Endothelial cell of umbilical vein (primary cell): ENCODE measurements at places on chromosomes 5 and 9. TPM values are rescaled to one million over a fixed set of nuclear protein-coding genes. Genes with fewer than 3 reads are reported as not detected.

- no peaks in the 10 kb centered on the region for H3K36me3 ChIP-seq
- H3K4me1 ChIP-seq: peaks cover 5% of the 10 kb centered on the region
- no peak overlapping the region for H3K4me3 ChIP-seq
- H3K27ac ChIP-seq: no peak overlapping the region
- no peaks in the 10 kb centered on the region for H3K27me3 ChIP-seq
These were observed 110.4 kb upstream of the LIFR start for GRCh38 chr5:38666668-38667498.

IQGAP2 gene
- 4.7 and 5.7 TPM in 2 replicates for total RNA-seq

- no peaks in the 10 kb centered on the region for H3K36me3 ChIP-seq
- no peak for DNase-seq
- H3K27ac ChIP-seq: no peak overlapping the region
- no peak overlapping the region for H3K4me3 ChIP-seq
These were observed 71.4 kb downstream of the SERINC5 start for GRCh38 chr5:80184235-80185023.

ABCA1 gene
- 6.6 and 9.8 TPM in 2 replicates for total RNA-seq

C7 gene
- 0.29 TPM in 1 of 2 replicates, not detected in the other for total RNA-seq

GAS1 gene
- total RNA-seq: 0.15 and 0.18 TPM in 2 replicates

- H3K4me1 ChIP-seq: peaks cover 50% of the 10 kb centered on the region
- DNase-seq: peak; percentile 25
- no peaks in the 10 kb centered on the region for H3K36me3 ChIP-seq
These were observed 157.3 kb downstream of the SPOCK1 start for GRCh38 chr5:137341831-137342230.

C5orf52 gene
- total RNA-seq: not detected in 2 replicates

SLC25A48 gene
- not detected in 2 replicates for total RNA-seq

IRX2 gene
- not detected in 2 replicates for total RNA-seq

DNA sequence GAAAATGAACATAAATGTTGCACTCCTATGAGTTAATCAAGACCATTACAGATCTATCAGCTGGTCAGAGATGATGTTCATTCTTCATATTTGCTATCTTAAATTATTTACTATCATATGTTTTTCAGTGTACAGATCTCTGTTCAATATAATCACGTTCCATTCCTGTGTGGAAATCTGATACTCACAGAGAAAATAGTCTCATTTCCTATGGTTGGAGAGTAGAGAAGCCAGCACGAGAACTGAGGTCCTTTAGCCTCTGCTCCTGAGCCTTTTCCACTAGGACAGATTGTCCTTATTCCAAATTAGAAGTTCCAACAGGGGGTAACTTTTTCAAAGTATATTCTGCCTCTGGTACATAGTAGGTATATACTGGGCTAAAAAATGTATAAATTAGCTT is 29.2 kb downstream of the UGCG start:
- no peaks in the 10 kb centered on the region for H3K27me3 ChIP-seq
- no peak overlapping the region for H3K4me3 ChIP-seq
- H3K27ac ChIP-seq: peak overlapping the region; percentile 99
- DNase-seq: peak; percentile 50

FOXI1 gene
- total RNA-seq: not detected in 2 replicates

- no peaks in the 10 kb centered on the region for H3K36me3 ChIP-seq
- no peak overlapping the region for H3K27ac ChIP-seq
- H3K4me3 ChIP-seq: no peak overlapping the region
- peaks cover 22% of the 10 kb centered on the region for H3K27me3 ChIP-seq
These were observed 1059.8 kb upstream of the DMAC1 start for GRCh38 chr9:8859416-8859815.

ERAP2 gene
- total RNA-seq: 6.1 and 10.0 TPM in 2 replicates

GRCh38 chr9:4276856-4277255 is 23.0 kb downstream of the GLIS3 start:
- H3K27ac ChIP-seq: no peak overlapping the region
- H3K4me1 ChIP-seq: peaks cover 6% of the 10 kb centered on the region
- no peaks in the 10 kb centered on the region for H3K36me3 ChIP-seq
- no peak overlapping the region for H3K4me3 ChIP-seq
- H3K27me3 ChIP-seq: no peaks in the 10 kb centered on the region
- DNase-seq: no peak

SV2C gene
- total RNA-seq: 0.07 TPM in 1 of 2 replicates, not detected in the other

- no peak overlapping the region for H3K4me3 ChIP-seq
- H3K36me3 ChIP-seq: no peaks in the 10 kb centered on the region
- no peak for DNase-seq
These were observed 37.3 kb downstream of the ADAMTS2 start for GRCh38 chr5:179307931-179308471.

DNA sequence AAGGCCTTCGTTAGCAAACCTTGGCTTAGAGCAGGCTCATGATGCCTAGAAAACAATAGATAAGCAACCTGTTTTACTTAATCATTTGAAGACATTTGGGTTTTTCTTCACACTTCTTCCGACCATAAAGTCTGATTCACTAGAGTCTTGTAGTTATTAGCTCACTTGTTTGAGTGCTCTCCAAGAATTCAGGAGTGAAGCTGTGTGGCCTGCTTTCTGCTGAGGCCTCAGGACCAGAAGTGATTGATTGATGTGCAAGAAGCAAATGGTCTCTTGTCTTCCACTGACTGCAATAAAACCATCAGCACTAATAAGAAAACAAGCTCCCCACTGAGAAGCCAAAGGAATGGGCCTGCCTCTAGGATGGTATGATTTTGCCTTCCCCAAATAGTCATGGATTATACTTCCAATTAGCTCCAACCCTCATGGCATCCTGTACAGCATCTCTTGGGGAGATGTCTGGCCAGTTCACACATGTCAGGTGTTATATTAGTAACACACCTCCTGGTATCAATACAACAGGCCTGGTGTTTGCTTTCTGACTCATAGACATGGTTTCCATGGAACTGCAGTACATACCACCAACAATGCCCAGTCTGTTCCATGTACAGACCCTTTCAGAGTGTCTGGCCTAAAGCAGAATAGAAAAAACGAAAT is 317.6 kb downstream of the CWC27 start:
- DNase-seq: no peak
- no peak overlapping the region for H3K27ac ChIP-seq
- no peaks in the 10 kb centered on the region for H3K4me1 ChIP-seq
- no peaks in the 10 kb centered on the region for H3K36me3 ChIP-seq

- H3K27me3 ChIP-seq: no peaks in the 10 kb centered on the region
- DNase-seq: no peak
- H3K27ac ChIP-seq: no peak overlapping the region
- H3K4me1 ChIP-seq: peaks cover 3% of the 10 kb centered on the region
- H3K36me3 ChIP-seq: no peaks in the 10 kb centered on the region
These were observed 398.2 kb downstream of the EFNA5 start for GRCh38 chr5:107272509-107272908.

CCNI2 gene
- 0.53 TPM in 1 of 2 replicates, not detected in the other for total RNA-seq

GRCh38 chr9:35910613-35911359 is 1.5 kb downstream of the SPAAR start:
- peak overlapping the region; percentile 94 for H3K27ac ChIP-seq
- peaks cover 68% of the 10 kb centered on the region for H3K4me1 ChIP-seq
- H3K36me3 ChIP-seq: no peaks in the 10 kb centered on the region
- H3K4me3 ChIP-seq: no peak overlapping the region

DNA sequence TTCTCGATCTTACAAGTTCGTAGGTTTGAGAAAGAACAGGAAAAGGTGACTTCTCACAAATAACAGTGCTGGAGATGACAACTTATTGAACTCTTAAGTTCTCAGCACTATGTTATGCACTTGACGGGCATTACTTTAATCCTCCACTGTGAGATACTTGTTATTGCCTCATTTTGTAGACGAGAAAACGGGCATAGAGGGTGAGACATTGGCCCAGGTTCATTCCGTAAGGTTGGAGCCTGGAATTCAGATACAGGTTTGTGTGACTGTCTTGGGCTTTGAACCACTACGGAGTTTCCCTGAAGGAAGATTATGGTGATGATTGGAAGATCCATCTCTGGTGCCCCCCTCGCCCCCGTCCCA is 657 bp downstream of the MAT2B start:
- no peak for DNase-seq
- H3K27ac ChIP-seq: peak overlapping the region; percentile 70
- peak overlapping the region; percentile 59 for H3K4me3 ChIP-seq
- H3K36me3 ChIP-seq: no peaks in the 10 kb centered on the region

GRCh38 chr5:120769312-120769872 is 305.3 kb downstream of the PRR16 start:
- H3K4me1 ChIP-seq: no peaks in the 10 kb centered on the region
- H3K4me3 ChIP-seq: no peak overlapping the region
- H3K27ac ChIP-seq: no peak overlapping the region
- no peaks in the 10 kb centered on the region for H3K36me3 ChIP-seq
- no peak for DNase-seq

GRCh38 chr9:22103685-22104575 is 94.8 kb upstream of the CDKN2B start:
- no peak overlapping the region for H3K4me3 ChIP-seq
- no peaks in the 10 kb centered on the region for H3K27me3 ChIP-seq
- peaks cover 20% of the 10 kb centered on the region for H3K4me1 ChIP-seq
- no peaks in the 10 kb centered on the region for H3K36me3 ChIP-seq
- no peak for DNase-seq

GRCh38 chr9:74858751-74859414 is 28.8 kb downstream of the TRPM6 start:
- H3K27me3 ChIP-seq: no peaks in the 10 kb centered on the region
- H3K4me3 ChIP-seq: no peak overlapping the region
- peaks cover 5% of the 10 kb centered on the region for H3K4me1 ChIP-seq
- H3K36me3 ChIP-seq: no peaks in the 10 kb centered on the region
- no peak overlapping the region for H3K27ac ChIP-seq

IFNA21 gene
- total RNA-seq: not detected in 2 replicates

- no peaks in the 10 kb centered on the region for H3K4me1 ChIP-seq
- DNase-seq: no peak
- H3K27ac ChIP-seq: no peak overlapping the region
- H3K4me3 ChIP-seq: no peak overlapping the region
- no peaks in the 10 kb centered on the region for H3K36me3 ChIP-seq
These were observed 26.2 kb downstream of the TERT start for GRCh38 chr5:1268666-1269065.

DNA sequence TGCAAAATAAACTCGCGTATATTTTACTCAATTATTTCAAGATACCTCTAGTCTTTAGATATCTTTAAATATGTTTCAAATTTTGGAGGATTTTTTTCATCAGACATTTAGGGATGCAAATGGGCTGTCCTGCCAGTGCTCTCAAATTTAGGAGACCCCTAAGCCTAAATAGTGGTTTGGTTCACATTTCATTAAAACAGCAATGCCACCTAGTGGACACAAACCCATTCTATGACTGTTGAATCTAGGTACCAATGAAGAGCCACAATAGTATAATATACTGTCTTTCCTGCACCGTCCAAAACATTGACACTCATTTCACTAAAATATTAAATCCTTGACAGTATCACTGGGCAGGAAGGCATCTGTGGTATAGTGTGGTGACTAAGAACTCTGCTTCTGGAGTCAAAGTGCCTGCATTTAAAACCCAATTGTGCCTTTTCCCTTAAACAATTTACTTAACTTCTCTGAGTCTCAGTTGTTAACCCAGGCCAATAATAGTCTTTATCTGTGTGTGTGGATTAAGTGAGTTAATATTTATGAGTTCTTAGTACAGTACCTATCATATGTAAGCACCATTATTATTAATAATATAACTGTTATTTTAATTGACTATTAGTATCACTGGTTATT is 148.0 kb downstream of the RORB start:
- DNase-seq: peak; percentile 21
- H3K27ac ChIP-seq: no peak overlapping the region
- no peaks in the 10 kb centered on the region for H3K4me1 ChIP-seq

GRCh38 chr5:174376056-174376455 is 330.6 kb downstream of the NSG2 start:
- H3K27ac ChIP-seq: no peak overlapping the region
- no peaks in the 10 kb centered on the region for H3K36me3 ChIP-seq
- DNase-seq: no peak

DNA sequence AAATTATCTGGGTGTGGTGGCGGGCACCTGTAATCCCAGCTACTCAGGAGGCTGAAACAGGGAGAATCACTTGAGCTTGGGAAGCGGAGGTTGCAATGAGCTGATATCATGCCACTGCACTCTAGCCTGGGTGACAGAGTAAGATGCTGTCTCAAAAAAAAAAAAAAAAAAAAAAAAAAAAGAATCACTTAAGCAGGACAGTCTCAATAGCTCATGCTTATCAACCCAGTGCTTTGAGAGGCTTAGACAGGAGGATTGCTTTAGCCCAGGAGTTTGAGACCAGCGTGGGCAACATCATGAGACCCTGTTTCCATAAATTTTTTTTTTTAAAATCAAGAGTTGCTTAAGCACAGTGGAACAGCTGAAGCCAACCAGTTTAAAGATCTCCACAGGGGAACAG is 42.6 kb downstream of the LEAP2 start:
- no peaks in the 10 kb centered on the region for H3K27me3 ChIP-seq
- H3K4me1 ChIP-seq: peaks cover 9% of the 10 kb centered on the region
- H3K36me3 ChIP-seq: no peaks in the 10 kb centered on the region
- DNase-seq: no peak
